Renal pelvis (tissue), 12 donors: ENCODE measurements at places on chromosomes 7 and 10.

- DNase-seq, result peak; percentile 51
These were observed 257.1 kb downstream of the GLI3 start for GRCh38 chr7:41979834-41980307.

DNA sequence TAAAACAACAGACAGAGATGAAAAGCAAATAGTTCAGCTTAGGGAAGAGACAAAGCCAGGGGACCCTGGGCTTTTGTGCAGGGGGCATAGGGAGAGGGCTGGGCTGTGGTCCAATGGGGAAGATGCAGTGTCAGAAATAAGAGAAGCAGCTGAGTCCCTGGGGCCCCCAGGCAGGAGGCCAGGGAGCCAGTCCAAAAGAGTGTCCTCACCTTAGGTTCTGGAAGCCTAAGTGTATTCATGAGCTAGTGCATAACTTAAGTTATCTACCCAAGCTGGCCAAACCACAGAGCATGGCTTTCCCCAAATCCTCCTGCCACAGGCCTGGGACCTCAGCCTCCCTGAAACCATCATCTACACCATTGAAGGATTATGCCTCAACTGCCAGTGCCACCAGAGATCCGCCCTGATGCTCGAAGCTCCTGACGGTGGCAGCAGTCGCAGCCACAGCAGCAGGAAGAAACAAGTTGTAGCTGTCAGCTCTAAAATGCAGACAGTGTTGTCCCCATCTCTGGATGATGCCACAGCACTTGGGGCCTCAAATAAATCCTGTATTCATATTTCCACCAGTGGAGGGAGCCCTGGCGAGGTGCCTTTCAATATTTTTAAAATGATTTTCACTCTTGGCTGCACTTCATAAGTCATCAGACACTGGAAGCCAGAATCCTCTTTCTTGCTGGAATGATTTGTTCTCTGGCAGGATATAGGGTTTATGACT, 574.6 kb downstream of the GRID1 start:
- no peak for DNase-seq

DNA sequence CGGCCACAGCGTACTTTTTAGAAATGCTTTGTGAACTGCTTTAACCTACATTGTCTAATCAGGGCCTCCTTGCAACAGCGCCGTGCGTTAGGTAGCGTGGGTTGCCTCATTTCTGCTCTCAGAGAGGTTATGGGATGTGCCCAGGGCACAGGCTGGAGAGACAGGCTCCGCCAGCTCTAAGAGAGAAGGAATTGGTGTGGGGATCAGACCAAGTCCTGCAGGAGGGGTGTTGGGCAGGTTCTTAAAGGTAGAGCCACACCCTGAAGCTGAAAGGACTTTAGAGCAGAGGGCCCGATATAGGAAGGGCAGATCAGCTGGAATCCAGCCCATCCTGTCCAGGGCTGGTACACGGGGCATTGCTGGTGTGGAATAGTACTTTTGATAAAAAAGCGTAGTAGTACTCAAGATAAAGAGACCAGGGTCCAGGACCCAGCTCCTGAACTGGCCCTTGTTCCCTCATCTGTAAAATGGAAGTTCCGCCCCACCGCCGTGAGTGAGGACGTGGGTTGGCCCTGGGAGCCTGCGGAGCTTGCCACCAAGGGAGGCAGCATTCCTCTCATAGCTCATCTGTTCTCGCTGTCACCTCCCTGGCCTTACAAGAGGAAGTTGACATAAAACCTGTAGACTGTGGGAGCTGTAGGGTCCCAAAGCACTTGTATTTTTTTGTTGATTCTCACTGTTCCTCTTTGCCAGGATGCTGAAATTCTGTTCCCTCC, 37.2 kb downstream of the TMEM120A start:
- no peak for DNase-seq

- DNase-seq, result no peak
These were observed 5.7 kb upstream of the TNRC18 start for GRCh38 chr7:5429253-5429856.

DNA sequence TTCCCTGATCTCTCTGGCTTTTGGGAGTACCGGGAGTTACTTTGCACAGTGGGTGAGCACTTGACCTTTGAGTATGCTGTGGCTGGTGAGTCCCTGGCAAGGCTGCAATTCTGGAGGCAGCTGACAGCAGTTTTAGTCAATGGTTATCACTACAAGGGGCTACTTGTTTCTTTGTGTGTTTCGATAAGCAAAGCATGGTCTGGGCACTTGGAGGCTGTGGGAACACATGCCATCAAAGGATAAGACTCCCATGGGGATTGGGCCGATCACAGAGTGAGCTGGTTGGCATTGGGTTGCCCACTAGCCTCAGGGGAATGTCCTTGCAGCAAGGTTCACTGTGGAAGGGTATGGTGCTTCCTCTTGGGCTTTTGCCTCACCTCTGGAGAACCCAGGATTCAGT, 208.2 kb downstream of the SNX13 start:
- no peak for DNase-seq

GRCh38 chr10:103752680-103753248, 102.6 kb downstream of the SH3PXD2A start:
- DNase-seq, result no peak

- DNase-seq, result no peak
These were observed 389.4 kb upstream of the AUTS2 start for GRCh38 chr7:69208848-69209247.

- peak; percentile 30 for DNase-seq
These were observed 125.2 kb upstream of the RET start for GRCh38 chr10:42951486-42952251.

GRCh38 chr7:47924266-47924665, 24.0 kb downstream of the PKD1L1 start:
- DNase-seq, result no peak

DNA sequence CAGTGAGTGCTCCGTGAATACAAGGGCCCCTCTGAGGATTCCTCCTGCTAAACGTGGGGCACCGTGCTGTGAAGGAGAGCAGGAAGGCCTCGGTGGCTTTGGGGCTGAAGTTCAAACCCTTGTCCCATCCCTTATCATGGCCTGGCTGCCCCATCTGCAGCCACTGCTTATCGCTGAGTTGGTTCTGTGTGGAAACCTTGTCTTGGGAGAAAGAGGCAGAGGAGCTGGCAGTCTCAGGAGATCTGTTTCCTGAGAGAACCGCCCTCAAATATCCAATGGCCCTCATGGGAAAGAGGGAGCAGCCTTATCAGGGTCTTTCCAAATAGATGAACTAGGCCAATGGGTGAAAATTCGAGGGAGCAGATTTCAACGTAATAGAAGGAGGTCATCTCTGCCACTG, 52.0 kb upstream of the NRF1 start:
- no peak for DNase-seq

- no peak for DNase-seq
These were observed 4.0 kb downstream of the CDCA7L start for GRCh38 chr7:21941611-21942141.

- no peak for DNase-seq
These were observed 359.5 kb downstream of the PTEN start for GRCh38 chr10:88222881-88223280.

DNA sequence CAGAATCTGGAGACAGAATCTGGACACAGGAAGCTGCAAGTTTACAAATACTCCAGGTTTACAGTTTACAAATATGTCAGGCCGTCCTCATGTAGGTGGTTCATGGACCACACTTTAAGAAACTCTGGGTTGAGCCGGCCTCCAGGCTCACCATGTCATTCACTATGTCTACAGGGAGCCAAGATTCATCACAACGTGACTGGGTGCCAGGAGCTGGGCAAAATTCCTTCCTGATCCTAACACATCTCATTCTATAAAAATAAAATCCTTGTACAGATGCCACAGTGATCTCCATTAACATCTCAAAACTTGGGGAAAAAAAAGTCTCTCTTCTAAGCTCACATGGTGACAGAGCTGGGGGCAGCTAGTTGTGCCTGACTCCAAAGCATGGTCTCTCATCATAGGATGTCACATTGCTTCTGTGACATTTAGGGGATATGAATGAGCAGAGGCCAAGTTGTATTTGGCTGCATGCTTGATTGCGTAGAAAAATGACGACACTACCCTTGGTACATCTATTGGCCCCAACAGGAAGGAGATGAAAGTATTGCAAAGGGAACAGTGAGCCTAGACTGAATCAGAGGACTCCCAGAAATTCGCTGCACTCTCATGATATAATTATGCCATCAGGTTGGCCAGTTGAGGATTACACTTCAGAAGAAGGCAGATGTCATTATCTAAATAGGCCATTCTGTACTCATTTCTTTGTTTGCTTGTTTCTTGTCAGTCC, 35.9 kb downstream of the MTURN start:
- DNase-seq, result no peak

DNA sequence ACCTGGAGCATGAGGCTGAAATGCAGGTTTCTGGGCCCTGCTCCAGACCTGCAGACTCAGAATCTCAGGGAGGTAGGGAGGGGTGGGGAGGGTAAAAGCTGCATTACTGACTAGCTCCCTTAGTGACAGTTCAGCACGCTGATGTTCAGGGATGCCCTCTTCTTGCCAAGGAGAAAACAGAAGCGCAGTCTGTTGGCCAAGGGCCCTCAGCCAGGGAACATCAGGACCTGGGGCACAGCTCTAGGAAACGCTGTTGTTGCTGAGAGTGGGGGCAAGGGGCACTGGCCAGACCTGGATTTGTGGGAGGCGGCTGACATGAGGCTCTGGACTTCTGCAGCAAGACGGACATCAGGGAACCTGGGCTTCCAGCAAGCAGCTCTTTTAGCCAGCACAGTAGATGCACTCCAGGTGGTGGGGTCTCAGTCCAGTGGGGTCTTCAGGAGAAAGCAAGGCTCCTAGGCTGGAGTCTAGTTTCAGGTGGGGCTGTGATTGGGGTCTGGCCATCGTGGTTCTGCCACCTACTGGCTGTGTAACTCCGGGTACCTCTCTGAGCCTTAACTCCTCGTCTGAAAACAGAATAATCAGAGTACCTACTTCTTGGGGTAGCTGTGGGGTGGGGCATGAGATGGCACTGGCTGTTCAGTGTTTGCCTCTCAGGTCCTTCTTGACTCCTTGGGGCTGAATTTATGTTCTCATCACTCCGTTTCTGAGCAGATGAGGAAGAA, 72.9 kb upstream of the PRLHR start:
- no peak for DNase-seq

GRCh38 chr10:124798781-124799180, 2.8 kb upstream of the ABRAXAS2 start:
- no peak for DNase-seq

DNA sequence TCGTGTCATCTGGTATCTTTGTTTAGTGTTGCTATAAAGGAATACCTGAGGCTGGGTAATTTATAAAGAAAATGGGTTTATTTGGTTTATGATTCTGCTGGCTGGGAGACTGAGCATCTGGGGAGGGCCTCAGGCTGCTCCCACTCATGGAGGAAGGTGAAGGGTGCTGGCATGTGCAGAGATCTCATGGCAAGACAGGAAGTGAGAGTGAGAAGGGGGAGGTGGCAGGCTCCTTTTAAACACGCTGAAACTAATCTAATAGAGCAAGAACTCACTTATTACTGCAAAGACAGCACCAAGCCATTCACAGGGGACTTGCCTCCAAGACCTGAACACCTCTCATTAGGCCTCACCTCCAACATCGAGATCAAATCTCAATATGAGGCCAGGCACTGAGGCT, 11.3 kb downstream of the OIT3 start:
- DNase-seq, result no peak

DNA sequence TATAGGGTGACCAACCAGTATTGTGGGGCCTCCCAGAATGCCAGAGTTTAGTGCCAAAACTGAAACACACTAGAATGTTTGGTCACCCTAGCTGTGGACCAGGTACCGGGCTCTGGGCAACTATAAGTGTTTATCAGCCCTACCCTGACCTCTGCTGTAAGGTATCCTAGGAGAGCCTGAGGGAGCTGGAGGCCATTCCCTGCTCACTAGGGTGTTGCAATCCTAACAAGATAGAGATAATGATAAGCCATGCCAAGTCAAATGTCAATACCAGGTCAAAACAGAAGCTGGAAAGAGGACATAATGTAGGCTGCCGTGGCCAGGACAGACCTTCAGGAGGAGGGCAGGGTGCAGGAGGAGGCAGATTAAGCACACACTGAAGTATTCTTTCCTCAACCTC, 151.8 kb downstream of the KCNMA1 start:
- no peak for DNase-seq

DNA sequence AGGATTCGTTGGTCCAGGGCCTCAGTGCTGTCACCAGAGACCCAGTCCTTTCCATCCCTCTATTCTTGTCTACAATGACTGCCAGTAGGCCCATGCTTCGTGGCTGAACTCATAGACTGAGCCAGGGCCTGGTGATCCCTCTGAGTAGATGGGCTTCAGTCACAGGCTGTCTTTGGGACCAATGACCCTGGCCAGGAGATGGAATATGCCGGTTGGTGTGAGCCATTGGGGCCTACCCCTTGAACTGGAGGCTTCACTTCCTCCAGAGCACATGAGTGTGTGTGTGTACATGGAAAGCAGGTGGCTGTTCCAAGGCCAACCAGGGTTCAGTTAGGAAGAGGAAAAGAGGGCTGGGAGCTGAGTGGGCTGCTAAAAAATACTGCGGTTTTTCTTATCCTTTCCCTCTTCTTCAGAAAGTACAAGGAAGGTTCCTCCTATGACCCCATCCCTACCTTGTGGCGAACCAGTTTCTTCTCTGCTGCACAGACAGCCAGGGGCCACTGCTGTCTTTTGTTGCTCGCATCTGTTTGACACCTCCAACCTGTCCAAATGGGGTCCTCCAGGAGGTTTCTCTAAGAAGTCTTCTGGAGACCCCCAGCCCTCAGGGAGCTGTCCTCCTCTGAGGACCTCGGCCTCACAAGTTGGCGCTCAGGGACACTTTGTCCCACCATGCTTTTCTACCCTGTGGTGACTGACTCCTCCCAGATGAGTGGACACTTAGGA, 36.6 kb downstream of the ADRA2A start:
- no peak for DNase-seq

- DNase-seq, result no peak
These were observed 127.8 kb downstream of the RAPGEF5 start for GRCh38 chr7:22229148-22229547.

DNA sequence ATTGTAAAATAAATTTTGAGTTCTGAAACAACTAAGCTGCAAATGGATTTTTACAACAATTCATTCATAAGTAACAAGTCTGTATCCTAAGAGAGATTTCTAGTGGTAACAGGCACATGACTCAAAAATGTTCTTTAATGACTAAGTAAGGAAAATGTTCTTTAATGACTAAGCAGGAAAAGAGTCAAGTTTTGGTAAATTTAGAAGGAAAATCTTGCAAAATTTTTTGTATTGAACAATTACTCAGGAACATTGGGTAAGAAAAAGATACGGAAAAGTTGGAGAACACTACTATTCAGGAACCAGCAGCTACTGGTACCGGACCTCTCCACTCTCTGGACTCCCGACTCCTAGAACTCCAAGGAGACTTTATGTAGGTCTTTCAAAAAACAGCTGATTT, 33.5 kb downstream of the HYCC1 start:
- DNase-seq, result no peak

GRCh38 chr7:30321882-30322192, 37.4 kb downstream of the ZNRF2 start:
- no peak for DNase-seq

- no peak for DNase-seq
These were observed 1.5 kb downstream of the LIPK start for GRCh38 chr10:88707429-88708155.

DNA sequence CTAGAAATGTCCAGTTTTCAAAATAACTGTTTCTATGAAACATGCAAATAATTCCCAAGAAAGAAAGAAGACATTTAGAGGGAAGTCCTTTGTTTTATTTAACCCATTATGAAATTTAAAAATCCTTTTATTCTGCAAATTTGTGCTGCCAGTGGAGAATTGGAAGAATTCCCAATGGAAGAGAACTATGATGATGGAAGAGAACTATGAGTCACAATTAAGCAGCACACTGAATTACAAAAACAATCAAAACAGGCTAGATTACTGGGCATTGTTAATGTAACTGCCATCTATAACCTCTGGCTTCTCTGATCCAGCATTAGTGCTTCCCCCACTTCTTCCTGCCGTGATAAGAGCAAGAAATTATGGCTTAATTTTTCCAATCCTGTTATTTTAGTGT, 126.2 kb upstream of the FEZF1 start:
- no peak for DNase-seq
